ENCODE measurements at places on chromosomes 7 and 10.
A peak's percentile ranks its signal among the peaks of the same experiment; 100 is the strongest.

DNA sequence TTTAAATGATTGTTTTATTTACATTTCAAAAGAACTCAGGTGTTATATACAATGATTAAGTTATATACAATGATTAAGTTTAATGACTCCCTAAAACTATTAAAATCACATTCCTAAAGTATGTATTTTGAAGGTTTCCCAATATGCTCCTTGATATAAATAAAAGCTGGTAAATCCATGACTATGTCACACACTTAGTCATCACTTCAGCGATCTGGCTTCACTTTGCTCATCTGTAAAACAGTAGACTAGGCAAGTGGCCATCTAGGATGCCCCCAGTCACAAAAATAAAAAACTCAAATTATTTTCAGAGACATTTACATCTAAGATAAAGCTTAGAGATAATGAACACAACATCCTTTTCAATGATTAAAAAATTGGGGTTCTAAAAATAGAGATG, 10.8 kb downstream of the ICA1 start:
- no peak for DNase-seq

- DNase-seq: no peak
Measured at GRCh38 chr10:132925614-132926013, 16.8 kb downstream of the CFAP46 start.

- DNase-seq: no peak
Measured at GRCh38 chr7:127417346-127417745, 24.8 kb upstream of the ZNF800 start.

DNA sequence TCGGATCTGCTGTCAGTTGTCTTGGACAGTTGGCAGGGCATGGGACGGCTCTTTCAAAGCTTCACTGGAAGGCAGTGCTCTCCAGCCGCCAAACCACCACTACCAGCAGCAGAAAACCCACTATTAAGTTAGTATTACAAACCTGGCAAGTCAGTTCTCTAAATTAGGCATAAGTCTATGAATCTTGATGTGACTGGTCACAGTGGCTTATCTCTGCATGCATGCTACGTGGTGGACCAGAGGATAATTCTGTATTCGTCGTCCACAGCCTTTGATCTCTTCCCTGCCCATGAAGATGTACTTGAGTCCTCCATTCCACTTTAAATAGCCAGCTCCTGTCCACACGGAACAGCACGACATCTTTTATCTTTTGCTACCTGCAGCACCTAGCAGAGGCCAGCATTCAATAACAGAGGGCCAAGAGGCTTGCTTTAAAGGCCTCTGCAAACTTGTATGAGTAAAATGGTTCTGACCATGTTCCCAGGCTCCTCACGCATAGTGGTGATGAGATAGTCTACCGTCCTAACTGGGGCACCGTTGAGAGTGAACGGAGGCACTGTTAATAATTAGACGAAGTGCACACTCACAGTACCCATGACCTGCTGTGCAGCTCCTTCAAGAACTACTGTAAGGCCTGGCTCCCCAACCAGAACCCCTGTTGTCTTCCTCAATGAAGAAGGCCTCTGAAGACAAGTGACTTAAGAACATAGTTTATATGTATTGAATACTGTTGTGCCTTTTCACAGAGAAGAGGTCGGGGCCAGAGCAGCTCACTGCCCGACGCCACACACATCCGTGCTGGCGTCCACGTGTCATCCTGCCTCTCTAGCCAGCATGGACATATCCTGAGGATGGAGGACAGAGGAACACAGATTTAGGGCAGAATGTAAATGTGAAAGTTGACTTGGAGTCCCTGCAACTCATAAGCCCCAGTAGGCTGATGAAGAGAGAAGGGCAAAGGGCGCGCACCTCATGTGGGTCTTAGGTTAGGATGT, 1.0 kb downstream of the GPR146 start:
- no peak for DNase-seq

DNA sequence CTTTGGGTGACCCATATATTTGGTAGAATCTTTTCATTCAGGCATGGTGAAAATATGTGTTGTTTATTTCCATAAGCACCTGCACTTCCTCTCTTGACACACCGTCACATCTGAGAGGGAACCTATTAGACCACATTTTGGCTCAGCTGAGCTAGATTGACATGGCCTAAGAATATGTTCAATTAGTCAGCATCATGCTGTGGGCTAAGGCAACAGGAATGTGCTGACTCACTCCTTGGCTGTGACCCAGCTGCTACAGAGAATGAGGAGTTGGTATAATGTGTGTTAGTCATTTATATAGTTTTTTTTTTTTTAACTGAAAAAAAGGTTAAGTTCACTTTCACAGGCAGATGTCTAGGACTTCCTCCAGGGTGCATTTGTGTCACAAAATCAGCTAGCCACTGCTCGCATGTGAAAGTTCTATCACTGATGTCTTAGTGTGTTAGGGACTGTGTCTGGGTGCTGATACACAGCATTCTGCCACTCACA, 180.6 kb downstream of the SEMA3E start:
- peak; percentile 13 for DNase-seq

GRCh38 chr7:115805458-115805857, 225.1 kb downstream of the TFEC start:
- DNase-seq: no peak

DNA sequence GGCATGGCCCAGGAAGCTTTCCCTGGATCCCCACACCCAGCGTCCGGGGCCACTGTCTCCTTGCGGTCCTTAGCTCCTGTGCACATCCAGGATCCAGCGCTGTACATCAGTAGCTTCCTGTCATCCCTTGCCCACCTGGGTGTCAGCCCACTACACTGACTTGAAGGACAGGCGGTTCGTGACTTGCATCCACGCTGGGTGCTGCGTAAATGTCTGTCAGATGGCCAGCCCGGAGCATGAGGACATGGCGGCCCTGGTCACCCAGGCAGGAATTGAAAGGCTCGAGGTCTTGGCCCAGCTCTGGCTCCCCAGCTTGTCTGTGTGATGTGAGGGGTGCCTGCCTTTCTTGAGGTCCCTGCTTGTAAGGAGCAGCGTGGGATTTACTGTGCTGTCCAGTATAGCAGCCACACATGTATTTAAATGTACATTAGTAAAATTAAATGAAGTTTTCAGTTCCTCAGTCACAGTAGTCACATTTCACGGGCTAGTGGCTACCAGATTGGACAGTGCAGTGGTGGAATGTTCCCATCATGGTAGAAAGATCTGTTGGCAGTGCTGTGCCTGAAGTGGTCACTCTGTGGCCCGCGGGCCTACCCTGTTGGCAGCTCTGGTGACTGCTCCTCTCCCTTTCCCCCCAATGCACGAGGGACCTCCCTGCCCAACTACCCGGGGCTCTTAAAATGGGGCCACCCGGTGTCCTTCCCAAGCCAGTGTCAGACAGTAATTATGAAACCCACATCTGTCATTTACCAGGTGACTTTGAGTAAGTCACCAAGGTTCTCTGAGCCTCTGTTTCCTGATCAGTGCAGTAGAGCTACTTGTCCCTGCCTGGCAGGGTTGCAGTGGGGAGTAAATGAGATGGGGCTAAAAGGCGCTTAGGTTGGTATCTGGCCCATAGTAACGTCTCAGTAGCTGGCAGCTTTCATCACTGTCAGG, 97.8 kb upstream of the PPIF start:
- DNase-seq: no peak

GRCh38 chr10:62554632-62555199, 180.5 kb downstream of the ZNF365 start:
- DNase-seq: no peak

- DNase-seq: no peak
Measured at GRCh38 chr10:92181575-92181974, 109.3 kb downstream of the CPEB3 start.

DNA sequence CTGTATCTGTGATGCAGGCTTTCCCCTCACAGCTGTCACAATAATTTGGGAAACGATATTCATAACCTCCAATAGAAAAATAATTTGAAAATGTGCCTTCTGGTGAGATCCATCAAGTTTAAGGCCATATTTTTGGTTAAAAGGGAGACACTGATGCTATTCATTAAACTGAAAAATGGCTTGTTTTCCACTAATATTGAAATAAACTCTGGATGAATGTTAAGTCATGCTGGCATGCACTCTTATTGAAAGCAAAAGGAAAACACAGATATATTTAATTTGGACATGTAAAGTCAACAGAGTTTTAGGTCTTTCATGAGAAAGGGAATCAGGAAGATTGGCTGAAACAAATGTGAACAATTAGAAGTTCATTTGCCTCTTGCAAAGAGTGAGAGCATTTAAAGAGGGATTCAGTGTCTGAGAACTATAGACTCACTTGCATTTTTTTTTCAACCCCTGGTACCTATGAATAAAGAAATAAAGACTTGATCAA, 879.2 kb downstream of the LRMDA start:
- no peak for DNase-seq

- no peak for DNase-seq
Measured at GRCh38 chr7:5501465-5501864, 77.8 kb upstream of the TNRC18 start.

DNA sequence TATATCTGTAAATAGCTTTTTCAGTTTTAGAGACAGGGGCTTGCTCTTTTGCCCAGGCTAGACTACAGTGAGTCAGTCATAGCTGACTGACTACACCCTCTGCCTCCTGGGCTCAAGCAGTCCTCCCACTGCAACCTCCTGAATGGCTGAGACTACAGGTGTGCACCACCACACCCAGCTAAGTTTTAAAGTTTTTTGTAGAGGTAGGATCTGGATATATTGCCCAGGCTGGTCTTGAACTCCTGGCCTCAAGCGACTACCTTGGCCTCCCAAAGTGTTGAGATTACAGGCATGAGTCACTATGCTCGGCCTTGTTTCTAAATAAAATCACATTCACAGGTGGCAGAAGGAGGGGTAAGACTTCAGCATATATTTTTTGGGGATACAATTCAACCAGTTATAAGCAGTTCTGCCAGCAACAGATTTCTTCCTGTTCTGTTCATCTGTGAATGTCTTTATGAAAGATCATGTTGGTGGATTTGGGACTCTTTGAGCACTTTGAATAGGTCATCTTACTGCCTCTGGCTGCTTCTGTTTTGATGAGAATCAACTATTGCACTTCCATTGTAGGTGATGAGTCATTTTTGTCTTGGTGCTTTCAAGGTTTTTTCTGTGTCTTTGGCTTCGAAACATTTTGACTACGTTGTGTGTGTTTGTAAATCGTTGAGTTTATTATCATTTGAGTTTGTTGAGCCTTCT, 15.7 kb downstream of the RBM33 start:
- no peak for DNase-seq

DNA sequence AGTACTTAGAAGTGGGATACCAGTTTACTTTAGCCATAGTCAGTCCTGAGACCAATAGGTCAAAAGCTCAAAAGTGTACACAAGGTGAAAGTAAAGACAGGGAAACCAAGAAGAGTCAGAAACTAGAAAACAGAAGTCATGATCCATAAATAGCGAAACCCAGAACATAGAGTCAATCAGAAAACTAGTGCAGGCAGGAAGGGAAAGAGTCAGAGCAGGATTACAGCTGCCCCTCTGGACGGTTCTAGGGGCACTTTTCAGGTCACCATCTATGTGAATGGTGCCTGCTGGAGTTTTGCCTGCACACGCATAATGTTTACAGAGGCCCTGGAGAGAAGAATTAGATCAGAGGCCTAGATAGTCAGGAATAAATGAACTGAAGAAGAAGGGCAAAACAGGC, 22.4 kb upstream of the DMTF1 start:
- no peak for DNase-seq

DNA sequence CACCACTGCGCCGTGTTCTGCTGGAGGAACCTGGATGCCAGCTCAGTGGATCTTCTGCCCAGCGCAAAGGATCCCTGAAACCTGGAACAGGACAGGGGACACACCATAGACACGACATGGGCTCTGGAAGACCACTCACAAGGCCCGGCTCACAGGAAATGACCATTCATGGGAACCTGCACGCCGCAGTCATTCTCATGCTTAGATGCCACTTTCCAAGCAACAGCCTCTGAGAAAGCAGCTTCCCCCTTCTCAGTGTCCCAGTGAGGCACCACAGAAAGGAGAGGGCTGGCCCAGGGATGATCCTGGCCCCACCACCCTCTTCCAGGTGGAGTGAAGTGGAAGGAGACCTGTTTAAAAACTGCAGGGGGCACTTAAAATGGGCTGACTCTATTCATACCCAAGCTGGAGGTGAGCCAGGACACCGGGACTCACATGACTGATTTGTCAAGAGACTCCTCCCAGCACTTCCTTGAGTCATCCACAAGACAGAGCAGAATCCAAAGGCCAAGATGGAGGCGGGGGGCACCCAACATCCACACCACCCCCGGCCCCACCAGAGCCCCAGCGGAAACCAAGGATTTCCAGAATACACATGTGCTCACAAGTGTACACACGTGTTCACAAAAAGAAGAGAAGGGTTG, 11.2 kb downstream of the CTBP2 start:
- DNase-seq: no peak

- DNase-seq: no peak
Measured at GRCh38 chr7:78124216-78124615, 325.6 kb downstream of the PHTF2 start.

GRCh38 chr10:99045671-99046070, 190.0 kb downstream of the HPSE2 start:
- DNase-seq: no peak

- no peak for DNase-seq
Measured at GRCh38 chr7:134122980-134123379, 4.2 kb upstream of the LRGUK start.

GRCh38 chr10:110916554-110917346, 2.2 kb downstream of the BBIP1 start:
- DNase-seq: no peak

GRCh38 chr10:101266381-101267289, 37.4 kb upstream of the LBX1 start:
- DNase-seq: no peak
